ENCODE measurements at places on chromosomes 6 and 20.

GRCh38 chr20:59006864-59007664 lies at the start of gene CTSZ:
TSS of gene CTSZ (minus strand) at chr20:59007254. CDS start at chr20:59007128, 126 bp downstream.
- no peak for DNase-seq

GRCh38 chr6:33034554-33034953 lies 25.2 kb upstream of the HLA-DOA start:
- DNase-seq, result no peak

- DNase-seq, result no peak
Observed at GRCh38 chr6:63269470-63269869, 50.3 kb downstream of the LGSN start.

- DNase-seq, result no peak
Observed at GRCh38 chr20:2805689-2806350, 5.4 kb upstream of the CPXM1 start.

GRCh38 chr6:25050356-25050755 lies 114.6 kb upstream of the RIPOR2 start:
- DNase-seq, result no peak

- DNase-seq, result no peak
Observed at GRCh38 chr6:75345413-75345812, 60.8 kb upstream of the TMEM30A start.

GRCh38 chr6:33610067-33610466 lies 11.1 kb upstream of the ITPR3 start:
- no peak for DNase-seq

- no peak for DNase-seq
Observed at GRCh38 chr6:56642366-56643261, at the start of gene DST. TSS of gene DST (minus strand) at chr6:56642889.

GRCh38 chr6:149239573-149240209 lies 77.8 kb upstream of the TAB2 start:
- DNase-seq, result no peak

- DNase-seq, result no peak
Observed at GRCh38 chr20:37411408-37412219, 65.7 kb downstream of the SRC start.

- DNase-seq, result no peak
Observed at GRCh38 chr6:132132924-132133639, 181.9 kb upstream of the CCN2 start.

DNA sequence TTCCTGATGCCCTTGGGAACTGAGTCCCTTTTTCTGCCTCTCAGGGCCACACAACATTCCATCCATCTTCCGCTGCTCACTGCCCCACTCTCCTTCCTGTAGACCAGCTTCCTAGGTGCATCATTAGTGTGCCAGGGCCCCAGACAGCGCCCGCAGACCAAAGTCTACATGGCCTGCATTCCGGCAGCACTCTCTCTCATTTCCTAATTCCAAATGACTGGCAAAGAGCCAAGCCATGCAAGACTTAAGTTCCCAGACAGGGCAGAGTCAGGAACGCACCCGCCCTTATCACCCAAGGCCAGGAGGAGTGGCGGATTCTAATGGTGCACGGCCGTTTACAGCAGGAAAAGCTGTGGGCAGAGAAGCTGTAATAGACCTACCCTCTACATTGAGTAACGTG lies 159.8 kb upstream of the ARID1B start:
- DNase-seq, result no peak

GRCh38 chr20:42359617-42360016 lies 741.4 kb upstream of the CHD6 start:
- no peak for DNase-seq

GRCh38 chr20:45969712-45970634 lies 2.0 kb downstream of the ZNF335 start:
- no peak for DNase-seq

- no peak for DNase-seq
Observed at GRCh38 chr6:140380427-140381218, 1006.2 kb upstream of the CITED2 start.

DNA sequence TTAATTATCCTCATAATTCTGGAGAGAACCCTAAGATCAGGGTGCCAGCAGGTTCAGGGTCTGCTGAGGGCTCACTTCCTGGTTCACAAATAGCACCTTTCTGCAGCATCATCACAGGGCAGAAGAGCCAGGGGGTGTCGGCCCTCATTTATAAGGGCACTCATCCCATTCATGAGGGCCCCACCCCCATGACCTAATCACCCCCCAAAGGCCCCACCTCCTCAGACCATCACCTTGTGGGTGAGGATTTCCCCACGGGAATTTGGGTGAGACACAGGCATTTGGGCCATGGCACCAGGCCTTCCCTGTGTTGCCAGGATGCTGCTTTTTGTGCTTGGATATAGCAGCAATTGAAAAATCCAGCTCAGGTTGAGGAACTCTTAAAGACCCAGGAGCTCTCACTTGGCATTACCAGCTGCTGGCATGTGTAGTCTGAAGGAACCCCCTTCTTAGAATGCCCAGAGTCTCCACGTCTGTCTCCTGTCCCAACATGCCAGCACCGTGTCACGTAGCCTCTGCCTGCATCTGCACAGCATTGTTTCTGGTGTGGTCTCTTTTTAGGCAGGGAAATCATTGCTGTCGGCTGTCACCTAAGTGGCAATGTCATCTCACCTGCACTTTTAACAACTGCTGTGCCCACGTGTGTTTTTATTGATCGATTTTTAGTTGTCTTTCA lies 71.5 kb downstream of the RPP40 start:
- DNase-seq, result no peak

DNA sequence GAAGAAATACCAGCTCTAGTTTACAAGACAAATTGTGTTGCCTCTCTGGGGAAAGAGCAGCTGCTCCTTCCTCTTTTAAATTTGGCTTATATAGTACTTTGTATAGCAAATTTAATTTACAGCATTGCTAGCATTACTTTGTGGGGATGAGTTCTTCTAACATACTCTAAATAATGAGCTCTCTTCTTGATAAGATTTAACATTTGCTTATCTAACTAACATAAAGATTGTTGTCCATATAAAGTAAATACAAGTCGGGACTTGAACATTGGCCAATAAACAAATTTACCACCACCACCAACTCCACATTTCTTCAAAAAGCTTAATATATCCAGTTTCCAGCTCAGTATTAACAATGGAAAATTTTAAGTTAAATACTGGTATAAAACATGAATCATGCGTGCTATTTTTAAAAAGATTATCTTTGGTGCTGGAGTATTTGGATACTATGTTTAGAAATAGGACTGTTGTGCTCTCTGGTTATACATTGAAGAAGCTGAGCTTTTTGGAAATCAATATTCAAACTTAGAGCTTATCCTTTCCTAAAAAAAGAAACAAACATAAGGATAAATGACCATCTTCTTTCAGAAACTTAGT lies 1146.9 kb upstream of the GJE1 start:
- DNase-seq, result no peak

- DNase-seq, result no peak
Observed at GRCh38 chr6:109488001-109488400, 5.0 kb upstream of the ZBTB24 start.

GRCh38 chr6:145235207-145235606 lies 500.1 kb downstream of the EPM2A start:
- no peak for DNase-seq

GRCh38 chr6:31158863-31159855 lies 770 bp downstream of the TCF19 start:
- DNase-seq, result no peak

- no peak for DNase-seq
Observed at GRCh38 chr6:157087974-157088373, 235.3 kb downstream of the TMEM242 start.

GRCh38 chr6:80767808-80768207 lies 661.3 kb downstream of the BCKDHB start:
- DNase-seq, result no peak

DNA sequence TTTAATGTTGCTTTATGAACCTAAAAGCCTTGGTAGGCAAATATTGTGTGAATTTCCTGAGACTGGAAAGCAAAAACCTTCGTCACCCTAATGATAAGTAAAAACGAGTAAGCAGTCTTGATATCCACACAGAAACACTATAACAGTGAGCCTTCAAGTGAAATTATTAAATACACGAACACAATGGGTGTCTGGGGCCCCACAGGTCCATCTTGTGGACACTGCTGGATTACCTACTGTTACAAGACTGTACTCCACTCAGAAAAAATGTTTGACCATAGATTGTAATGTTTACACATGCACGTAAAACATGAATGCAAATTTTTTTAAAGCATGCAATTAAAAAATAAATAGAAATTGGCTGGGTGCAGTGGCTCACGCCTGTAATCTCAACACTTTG lies 466.9 kb downstream of the CD83 start:
- no peak for DNase-seq

DNA sequence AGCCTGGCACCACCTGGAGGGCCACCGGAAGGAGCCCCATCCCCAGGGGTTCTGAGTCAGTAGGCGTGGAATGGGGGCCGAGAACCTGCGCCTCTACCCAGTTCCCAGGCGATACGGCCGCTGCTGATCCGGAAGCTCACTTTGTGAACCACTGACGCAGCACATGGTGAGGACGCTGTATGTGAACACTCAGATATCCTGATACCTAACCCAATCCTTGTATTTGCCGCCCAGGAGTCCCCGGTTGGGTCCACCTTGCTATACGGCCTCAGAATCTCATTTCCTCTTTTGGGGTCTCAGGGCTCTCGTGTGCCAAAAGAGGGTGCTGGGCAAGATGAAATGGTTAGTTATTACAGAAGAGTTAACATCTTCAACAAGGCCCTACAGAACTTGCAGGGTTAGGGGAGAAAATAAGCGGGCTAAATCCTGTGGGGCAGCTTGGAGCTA lies 604 bp upstream of the RAB5IF start:
- DNase-seq, result peak; percentile 31

DNA sequence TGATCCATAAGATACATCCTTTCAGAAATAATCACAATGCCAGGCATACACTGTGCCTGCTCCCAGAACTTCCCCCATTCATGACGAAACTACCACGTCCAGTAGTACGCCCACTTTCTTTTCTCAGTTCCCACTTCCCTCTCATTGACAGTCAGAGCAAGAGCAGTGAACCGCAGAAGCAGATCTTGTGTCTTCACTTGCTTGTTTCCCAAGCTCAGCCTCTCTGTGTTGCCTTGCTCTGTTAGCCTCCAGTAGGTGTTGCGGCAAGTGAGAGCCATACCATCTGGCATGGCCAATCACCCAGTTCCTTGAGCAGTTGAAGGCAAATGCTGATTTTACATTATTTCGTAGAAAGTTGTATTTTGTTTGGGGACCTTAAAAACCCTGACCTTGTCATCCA lies 11.7 kb downstream of the UST start:
- DNase-seq, result no peak

DNA sequence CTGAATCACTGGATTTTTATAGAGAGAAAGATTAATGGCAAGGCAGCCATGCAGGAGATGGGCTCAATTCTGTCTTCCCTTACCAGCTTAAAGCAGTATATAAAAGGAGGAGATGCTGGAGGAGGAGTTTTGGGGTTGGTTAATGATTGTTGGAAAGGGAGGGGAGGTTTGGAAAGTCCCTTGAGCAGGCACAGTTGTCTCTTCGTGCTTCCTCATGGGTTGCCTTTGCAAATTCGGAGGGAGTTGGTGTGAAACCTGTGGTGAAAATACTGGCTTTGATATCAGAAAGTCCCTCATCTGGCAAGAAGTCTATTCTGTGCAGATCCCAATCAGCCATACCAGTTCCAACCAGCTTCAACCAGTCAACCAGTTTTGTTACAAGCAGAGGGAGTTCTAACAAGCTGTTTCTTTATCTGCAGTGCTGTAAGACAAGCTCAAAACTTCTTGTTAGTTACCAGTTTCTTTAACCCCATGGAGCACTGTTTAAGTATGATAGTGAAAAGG lies 107.0 kb downstream of the HIVEP1 start:
- no peak for DNase-seq
